ENCODE measurements at places on chromosomes 7 and 10. TPM values are rescaled to one million over a fixed set of nuclear protein-coding genes. Genes with fewer than 3 reads are reported as not detected.

The NME8 gene
- total RNA-seq, result not detected

DNA sequence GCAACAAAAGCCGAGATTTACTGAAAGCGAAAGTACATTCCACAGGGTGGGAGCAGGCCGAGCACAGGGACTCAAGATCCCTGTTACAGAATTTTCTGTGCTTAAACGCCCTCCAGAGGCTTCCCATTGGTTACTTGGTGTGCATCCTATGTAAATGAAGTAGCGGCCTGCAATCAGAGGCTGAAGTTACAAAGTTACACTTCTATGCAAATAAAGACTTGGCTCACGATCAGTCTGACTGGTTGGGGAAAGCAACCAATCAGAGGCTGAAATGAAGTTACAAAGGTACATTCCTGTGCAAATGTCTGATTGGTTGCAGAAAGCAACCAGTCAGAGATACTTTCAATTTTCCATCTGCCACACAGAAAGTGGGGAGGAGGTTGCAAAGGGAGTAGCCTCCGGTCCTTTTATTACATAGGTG lies 4.1 kb downstream of the ACBD7 start:
- H3K4me1 ChIP-seq, result peaks cover 9% of the 10 kb centered on the region
- peak overlapping the region; percentile 48 for H3K27ac ChIP-seq
- no peaks in the 10 kb centered on the region for H3K36me3 ChIP-seq
- H3K4me3 ChIP-seq, result peak overlapping the region; percentile 37
- DNase-seq, result peak; percentile 64

DNA sequence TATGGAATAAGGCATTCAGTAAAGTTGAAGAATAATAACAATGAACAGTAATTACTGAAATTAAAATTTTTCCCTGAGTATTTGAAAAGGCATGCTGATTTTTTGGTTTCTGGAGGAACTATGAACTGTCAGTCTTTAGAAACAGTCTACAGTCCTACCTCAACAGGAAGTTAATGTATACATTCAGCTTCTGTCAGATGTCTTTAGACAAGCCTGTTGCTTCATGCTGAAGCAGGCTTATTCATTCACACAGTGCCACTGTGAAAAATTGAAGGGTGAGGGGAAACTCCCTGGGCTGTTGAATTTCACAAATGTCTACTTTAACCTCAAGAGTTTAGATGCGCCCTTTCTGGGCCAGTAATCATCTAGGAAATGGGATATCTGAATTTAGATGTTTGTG lies 3.5 kb downstream of the NRF1 start:
- no peak overlapping the region for H3K27ac ChIP-seq
- peaks cover 38% of the 10 kb centered on the region for H3K4me1 ChIP-seq
- no peak overlapping the region for H3K4me3 ChIP-seq
- H3K27me3 ChIP-seq, result no peaks in the 10 kb centered on the region
- no peak for DNase-seq

The ZNF22 gene
- total RNA-seq, result 33.8 TPM

DNA sequence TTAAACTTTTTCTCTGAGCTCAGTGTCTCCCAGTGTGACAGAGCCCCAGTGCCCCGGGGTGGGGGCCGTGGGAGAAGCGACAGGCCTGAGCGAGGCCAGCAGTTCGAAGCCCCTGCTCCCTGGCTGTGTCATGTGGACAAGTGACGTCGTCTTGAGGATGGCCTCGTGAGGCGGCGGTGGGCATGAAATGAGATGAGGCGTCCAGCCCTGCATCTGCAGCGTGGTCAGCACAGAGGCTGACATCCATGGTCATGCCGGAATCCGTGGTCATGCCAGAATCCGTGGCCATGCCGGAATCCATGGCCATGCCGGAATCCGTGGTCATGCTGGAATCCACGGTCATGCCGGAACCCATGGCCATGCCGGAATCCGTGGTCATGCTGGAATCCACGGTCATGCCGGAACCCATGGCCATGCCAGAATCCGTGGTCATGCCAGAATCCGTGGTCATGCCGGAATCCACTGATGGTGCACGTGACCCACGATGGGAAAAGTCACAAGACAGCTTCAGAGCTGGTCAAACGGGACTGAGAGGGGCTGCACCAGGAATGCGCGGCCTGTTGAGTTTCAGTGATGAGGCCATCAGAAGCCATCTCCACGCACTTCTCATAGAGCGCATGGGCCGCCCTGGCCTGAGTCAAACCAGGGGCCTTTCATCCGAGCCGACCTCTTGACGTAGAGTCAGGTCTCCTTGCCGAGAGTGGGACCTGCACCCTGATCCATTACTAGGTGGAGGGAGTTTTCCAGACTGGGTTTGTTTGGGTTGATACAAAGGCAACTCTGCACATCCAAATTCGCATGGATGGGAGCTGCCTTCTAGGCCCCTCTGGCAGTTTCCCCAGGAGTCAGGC lies 342.5 kb downstream of the PTPRN2 start:
- no peaks in the 10 kb centered on the region for H3K27me3 ChIP-seq
- no peak overlapping the region for H3K27ac ChIP-seq
- H3K4me3 ChIP-seq, result no peak overlapping the region
- H3K4me1 ChIP-seq, result no peaks in the 10 kb centered on the region
- DNase-seq, result no peak

DNA sequence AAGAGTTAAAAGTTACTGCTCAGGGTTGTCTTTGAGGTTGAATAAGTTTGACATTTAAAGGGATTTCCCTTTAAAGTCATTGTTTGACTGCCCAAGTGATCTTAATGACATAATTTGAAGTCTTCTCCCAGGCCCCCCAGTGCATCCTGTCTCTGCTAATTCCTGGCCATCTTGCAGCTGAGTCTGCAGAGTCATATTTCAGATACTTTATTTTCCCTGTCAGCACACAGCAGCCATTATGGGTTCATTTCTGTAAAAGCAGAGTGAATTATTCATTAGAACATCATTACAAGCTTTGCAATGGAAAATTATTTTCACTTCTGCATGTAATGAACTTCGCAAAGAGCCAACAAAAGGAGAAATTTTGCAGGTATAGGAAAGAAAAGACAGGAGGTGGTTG lies 536.6 kb downstream of the GALNT17 start:
- no peak overlapping the region for H3K4me3 ChIP-seq
- no peaks in the 10 kb centered on the region for H3K27me3 ChIP-seq
- H3K27ac ChIP-seq, result no peak overlapping the region
- H3K36me3 ChIP-seq, result no peaks in the 10 kb centered on the region
- H3K4me1 ChIP-seq, result no peaks in the 10 kb centered on the region

All from thyroid gland (tissue), 4 donors.